ENCODE measurements at places on chromosomes 4 and X.
A peak's percentile ranks its signal among the peaks of the same experiment; 100 is the strongest.

GRCh38 chr4:1830642-1831228 is 25.2 kb downstream of the LETM1 start:
- no peak for DNase-seq

GRCh38 chr4:188455062-188455752 is 316.0 kb downstream of the TRIML1 start:
- no peak for DNase-seq

DNA sequence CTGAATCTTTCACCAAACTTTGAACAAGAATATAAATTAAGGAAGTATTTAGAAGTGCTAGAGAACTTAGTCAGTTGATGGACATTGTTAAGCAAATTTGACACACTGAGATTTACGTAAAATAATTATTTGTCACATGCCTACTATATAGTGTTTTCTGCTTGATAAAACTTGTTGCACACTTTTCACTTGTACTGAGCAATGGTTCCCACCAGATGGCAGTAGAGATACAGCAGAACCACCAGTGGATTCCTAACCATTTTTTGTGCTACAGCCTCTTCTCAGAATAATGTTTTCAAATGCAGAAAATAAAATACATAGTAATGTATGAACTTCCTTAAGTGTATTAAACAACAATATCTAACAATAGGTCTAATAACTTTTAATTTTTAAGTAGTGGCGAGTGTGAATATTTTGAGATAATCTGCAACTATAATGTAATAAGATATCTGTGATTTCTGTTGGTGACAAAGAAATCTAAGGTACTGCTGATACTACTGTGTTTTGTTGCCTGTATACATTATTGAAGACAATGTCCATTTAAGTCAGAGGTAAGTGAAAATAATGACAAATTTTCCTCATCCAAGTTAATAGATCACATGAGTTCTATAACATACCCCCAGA is 81.2 kb downstream of the APOOL start:
- no peak for DNase-seq

DNA sequence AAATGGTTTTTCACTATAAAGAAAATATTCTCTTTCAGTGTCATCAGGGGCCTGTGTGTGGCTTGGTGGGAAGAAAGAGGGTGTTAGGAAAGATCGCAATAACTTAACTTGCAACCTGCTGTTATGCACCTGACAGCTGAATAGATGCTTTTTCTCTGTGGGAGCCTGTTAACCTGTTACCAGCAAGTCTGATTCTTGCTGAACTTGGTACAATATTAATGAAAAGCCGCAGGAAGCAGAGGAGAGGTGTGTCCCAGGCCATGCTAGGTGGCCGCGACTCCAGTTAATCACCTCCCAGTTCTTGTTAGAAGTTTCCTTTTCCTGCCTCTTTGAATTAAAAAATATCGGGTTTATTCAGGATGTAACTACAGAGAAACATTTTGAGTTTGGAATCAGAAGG is 494.8 kb upstream of the AGA start:
- no peak for DNase-seq

GRCh38 chr4:2792396-2792710 is 532 bp upstream of the SH3BP2 start:
- DNase-seq: no peak

GRCh38 chr4:86965019-86965976 is 30.5 kb downstream of the AFF1 start:
- DNase-seq: no peak

DNA sequence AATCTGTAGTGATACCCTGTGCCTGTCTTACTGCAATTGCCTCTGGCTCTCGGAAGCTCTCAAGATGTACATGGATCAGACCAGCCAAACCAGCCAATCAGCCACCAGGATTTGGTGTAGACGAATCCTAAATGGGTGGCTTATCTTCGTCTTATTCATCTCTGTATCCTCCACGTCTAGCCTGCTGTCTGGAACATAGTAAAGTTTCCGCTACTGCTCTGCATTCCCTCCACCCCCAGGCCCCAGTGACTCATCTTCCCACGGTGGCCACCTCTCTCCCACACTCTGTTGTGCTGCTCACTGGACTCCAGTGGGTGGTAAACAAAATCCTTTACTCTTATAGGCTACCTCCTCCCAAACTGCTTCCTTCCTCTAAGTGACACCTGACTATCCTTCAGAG is 37.8 kb downstream of the SEPTIN6 start:
- DNase-seq: no peak

GRCh38 chr4:158255727-158256324 is 45.5 kb downstream of the TMEM144 start:
- DNase-seq: peak; percentile 43

- no peak for DNase-seq
Observed at GRCh38 chr4:40576651-40577480, 52.8 kb downstream of the RBM47 start.

GRCh38 chr4:111399623-111400022 is 745.6 kb upstream of the FAM241A start:
- peak; percentile 8 for DNase-seq

GRCh38 chr4:129218897-129219296 is 122.9 kb downstream of the C4orf33 start:
- DNase-seq: no peak

DNA sequence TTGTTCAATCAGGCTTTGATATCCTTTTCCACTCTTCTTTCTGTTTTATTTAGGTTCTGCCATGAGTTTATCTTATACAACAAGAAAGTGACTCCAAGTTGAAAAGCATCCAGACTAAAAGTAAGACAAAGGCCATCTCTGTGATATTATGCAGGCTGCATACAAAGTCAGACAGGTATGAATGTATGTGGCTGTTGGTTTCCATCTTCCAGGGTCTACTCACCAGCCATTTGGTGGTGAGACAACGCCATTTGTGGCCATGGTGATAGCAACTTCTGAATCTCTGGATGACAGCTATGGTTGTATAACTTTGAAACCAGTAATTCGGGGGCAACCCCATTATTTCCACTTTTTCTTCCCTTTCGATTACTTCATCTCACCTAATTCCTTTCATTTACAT is 17.2 kb upstream of the MSL3 start:
- DNase-seq: no peak

DNA sequence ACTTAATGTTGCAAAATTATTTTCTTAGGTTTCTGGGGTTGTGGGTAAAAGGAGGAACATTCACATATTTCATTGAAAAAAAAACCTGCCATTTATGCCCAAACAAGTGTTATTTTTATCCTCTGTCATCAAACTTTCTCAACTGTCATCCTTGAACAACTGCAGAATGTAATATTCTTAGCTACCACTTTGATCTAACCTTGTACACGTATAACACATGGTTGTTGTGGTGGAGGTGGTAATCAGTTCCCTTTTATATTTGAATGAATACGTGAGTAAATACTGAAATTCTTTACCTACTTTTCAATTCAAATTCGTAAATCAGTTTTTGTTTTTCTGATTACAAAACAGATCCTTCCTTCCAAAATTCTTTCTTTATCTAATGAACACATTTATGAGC is 3.8 kb upstream of the AMMECR1 start:
- DNase-seq: no peak

DNA sequence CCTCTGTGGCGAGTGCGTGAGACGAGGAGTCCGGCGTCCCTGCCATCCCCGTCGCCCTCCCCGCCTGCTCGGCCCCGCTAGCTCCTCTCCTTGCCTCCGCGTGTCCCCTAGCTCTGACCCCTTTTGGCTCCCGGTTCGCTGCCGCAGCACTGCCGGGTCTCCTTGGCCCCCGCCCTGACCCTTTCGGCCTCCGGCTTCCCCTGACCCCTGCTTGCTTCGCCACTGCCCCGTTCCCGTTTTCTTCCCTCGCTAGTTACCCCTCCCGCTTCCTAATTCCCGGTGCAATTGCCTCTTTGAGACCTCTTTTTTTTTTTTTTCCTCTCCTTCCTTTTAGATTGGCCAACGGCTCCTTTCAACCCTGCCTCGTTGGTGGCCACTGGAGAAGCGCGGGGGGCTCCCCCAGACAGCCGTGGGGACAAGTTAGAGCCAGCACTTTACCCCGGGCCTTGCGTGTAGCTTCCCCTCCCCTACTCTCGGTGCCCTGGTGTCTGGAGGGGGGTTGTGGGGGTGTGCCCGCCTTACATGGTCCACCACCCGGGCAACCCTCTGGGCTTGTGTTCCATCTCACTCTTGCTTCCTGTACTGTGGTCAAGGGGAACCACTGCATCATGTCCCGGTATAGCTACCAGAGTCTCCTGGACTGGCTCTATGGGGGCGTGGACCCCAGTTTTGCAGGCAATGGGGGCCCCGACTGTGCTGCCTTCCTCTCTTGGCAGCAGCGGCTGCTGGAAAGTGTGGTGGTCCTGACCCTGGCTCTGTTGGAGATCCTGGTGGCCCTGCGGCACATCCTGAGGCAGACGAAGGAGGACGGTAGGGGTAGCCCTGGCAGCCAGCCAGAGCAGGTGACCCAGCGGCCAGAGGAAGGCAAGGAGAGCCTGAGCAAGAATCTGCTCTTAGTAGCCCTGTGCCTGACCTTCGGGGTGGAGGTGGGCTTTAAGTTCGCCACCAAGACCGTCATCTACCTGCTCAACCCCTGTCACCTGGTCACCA is 548 bp downstream of the TMEM164 start:
- DNase-seq: no peak

DNA sequence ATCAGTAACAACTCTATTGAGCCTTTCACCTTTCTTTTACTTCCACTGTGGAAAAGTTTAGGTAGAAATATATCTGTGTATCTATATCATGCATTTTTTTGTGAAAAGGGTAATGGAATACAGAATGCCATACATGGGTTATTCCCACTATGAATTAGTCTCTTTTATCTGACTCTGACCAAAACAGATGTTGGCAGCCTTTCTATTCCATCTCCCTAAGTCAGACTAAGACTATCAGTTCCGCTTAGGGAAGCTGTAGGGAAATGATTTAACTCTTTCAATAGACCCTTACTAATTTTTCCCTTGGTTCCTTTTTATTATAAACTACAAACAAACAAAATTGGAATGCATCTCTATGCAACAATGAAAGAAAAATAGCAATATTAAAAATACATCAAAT is 92.3 kb upstream of the LEF1 start:
- DNase-seq: no peak

GRCh38 chrX:48826876-48827653 is 752 bp downstream of the ERAS start:
- no peak for DNase-seq

GRCh38 chr4:186170966-186171365 is 20.4 kb upstream of the CYP4V2 start:
- no peak for DNase-seq

- DNase-seq: no peak
Observed at GRCh38 chr4:126850286-126850685, 782.5 kb upstream of the INTU start.

- no peak for DNase-seq
Observed at GRCh38 chr4:13174926-13175325, 309.2 kb downstream of the RAB28 start.

DNA sequence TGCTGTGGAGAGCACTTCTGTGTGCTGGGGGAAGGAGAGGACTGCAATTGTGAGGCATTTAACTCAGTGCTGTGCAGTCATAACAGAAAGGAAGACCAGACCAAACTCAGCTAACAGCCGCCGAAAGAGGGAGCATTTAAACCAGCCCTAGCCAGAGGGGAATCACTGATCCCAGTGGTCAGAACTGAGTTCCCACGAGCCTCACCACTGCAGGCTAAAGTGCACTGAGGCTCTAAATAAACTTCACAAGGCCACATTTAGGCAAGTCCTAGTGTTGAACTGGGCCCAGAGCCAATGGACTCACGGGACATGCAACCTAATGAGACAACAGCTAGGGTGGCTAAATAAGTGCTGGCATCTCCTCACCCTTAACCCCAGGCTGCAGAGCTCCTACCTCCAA is 20.4 kb downstream of the IQCM start:
- no peak for DNase-seq

DNA sequence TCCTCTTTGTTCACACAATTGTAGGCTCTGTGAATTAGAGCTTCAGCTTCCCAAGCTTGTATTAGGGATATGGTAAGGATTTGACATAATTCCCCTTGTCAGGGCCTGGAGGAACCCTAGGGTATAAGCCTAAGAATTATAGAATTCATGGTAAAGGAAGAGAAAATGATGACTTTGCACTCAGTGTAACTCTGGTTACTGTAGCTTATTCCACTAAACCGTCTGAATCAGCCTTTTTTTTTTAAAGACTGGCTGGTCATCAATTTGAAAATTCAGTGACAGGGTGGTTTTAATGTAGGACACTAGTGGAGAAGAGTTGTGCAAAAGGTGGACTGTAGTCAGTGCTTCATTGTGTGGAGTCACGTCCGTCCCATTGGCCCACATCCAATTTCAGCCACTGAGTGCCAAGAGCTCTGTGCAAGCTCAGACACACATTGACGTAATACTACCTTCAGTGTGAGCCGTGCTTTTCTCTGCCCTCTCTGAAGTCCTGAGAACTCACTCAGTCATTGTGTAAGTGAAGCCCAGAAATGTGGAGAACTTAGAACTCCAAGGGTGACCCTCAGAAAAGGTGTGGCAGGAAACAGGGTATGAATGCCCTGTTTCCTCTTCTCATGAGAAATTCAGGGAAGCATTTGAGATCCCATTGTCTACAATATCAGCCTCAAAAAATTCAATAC is 449.8 kb downstream of the C4orf33 start:
- no peak for DNase-seq

- no peak for DNase-seq
Observed at GRCh38 chr4:3304831-3305609, 12.2 kb downstream of the RGS12 start.

DNA sequence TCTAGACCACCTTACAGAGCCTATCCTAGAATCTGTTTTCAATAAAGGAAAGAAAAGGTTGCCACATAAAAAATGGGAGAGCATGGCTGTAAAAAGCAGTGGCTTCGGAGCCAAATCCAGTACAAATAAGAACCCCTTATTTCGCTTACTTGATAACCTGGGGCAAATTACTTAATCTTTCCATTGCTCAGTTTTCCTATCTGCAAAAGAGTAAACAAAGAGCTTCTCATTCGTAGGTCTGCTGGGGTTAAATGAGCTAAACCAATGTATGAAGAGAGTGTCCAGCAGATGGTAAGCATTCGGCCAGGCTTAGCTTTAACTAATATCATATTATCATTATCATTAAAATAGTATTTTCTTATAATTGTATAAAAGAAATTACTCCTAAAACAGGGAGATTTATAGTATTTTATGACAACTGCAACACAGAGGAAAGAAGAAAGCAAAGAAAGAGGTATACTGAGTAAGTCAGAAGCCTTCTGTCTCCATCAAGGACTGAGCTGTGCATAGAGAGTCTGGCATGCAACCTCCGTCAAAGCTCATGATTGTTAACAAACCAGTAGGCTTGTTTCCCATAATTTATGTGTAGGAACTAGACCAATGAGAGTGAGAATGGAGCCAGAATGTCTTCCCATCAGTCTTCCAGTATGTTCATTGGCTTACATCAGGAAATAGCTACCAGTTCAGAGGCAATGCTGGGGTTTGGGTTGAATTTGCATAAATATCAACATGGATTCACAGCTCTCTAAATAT is 364.9 kb downstream of the UNC5C start:
- no peak for DNase-seq

GRCh38 chr4:180285796-180286195 is 1957.4 kb upstream of the TENM3 start:
- no peak for DNase-seq

- peak; percentile 78 for DNase-seq
Observed at GRCh38 chr4:5940470-5941203, 47.8 kb upstream of the CRMP1 start.

- no peak for DNase-seq
Observed at GRCh38 chrX:42943051-42943974, 165.3 kb upstream of the PPP1R2C start.
